ENCODE measurements at places on chromosomes 2 and 18.

GRCh38 chr2:105379741-105380186, 19.1 kb downstream of the FHL2 start:
- DNase-seq: peak; percentile 45

GRCh38 chr2:46945671-46946070, 30.1 kb upstream of the MCFD2 start:
- DNase-seq: no peak

DNA sequence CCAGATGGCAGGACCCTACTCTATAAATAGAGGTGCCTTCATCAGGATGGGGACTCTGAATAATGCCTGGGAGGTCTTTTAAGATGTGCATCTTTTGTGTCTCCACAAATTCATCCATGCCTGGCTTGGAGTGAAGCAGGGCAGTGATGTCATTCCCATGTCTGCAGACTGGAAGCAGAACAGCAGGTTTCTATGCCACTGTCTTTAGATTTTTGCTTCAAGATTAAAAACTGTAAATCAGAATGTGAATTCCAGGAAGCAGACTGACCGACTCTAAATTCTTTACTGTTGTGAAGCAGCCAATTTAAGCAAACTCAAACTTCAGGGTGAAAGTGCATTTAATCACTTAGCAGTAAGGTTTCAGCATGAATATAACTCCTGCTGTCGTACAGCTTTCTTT, 159.3 kb downstream of the SCG2 start:
- no peak for DNase-seq

DNA sequence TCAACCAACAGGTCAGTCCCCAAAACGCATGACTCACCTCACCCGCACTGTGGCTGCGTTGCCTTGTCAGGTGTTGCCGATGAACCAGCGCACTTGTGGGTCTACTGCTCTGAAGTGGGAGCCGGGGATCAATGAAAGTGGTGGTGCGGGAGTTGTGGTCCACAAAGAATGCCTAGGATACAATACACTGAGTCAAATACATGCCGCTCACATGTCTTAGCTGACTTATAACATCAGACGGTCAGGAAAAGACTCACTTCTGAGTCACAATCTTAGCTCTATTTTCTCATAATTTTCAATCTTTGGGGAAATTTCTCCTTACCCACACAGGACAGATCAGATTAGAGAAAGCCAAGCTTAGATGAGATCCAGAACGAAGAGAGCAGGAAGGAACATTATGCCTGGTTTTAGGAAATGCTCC, 107.1 kb upstream of the STK17B start:
- DNase-seq: no peak

- no peak for DNase-seq
Measured at GRCh38 chr2:84847326-84848050, 33.4 kb downstream of the TRABD2A start.

DNA sequence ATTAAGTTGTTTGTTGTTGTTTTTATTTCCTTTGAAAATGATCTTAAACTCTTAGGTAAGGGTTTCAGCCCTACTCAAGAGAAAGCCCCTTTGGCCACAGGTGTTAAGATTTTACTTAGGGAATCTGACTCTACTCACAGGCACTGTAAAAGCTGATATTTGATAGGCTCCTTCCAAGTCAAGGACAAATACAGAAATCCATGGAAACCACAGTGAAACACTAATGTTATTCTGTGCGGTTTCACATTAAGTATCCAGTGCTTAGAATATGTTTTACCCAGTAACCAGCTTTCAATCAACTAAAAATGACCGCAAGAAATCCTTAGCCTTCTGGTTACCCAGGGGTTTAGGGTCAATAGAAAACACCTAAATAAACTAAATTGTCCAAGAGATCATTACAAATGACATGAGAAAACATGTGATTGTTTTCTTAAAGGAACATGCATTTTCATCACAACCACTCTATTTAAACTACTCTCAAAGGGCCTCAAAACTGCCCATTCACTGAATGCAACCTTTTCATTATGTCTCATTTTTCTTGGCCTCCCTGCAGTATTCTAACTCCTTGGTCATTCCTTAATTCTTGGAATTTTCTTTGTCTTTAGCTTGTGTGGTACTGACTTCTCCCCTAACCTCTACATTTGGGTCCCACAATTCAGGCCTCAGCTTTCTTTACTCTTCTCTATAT, 56.0 kb downstream of the CDH2 start:
- no peak for DNase-seq

DNA sequence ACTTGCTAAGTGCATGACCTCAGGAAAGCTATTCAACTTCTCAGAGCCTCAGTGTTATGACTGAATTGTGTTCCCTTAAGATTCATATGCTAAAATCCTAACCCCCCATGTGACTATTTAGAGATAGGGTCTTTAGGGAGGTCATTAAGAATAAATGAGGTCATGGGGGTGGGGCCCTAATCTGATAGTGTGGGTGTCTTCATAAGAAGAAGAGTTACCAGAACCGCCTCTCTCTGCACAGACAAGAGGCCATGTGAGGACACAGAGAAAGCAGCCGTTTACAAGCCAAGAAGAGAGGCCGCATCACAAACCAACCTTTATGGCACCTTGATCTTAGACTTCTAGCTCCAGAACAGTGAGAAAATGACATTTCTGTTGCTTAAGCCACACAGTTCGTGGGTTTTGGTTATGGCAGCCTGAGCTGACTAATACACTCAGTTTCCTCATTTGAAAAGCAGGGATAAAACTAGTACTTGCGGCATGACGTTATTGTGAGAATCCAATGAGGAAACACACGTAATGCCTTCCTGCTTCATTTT, 9.9 kb downstream of the SH2D6 start:
- peak; percentile 75 for DNase-seq

DNA sequence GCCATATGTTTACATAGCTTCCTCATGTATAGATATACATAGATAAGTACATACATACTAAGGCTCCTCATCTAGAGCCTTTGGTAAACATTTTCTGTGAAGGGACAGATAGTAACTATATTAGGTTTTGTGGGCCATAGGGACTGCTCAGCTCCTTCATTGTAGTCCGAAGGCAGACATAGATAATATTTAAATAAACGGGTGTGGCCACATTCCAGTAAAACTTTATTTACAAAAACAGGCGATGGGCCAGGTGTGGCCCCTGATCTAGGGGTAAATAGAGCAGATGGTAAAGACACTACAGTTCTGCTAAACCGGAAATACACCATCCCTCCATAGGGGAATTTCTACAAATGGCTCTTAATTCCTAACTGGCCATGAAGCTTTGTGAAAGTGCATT, 7.3 kb downstream of the COQ10B start:
- DNase-seq: peak; percentile 48

GRCh38 chr18:51442012-51442411, 244.5 kb upstream of the MEX3C start:
- no peak for DNase-seq

- no peak for DNase-seq
Measured at GRCh38 chr2:70385966-70386595, 84.2 kb upstream of the FAM136A start.

DNA sequence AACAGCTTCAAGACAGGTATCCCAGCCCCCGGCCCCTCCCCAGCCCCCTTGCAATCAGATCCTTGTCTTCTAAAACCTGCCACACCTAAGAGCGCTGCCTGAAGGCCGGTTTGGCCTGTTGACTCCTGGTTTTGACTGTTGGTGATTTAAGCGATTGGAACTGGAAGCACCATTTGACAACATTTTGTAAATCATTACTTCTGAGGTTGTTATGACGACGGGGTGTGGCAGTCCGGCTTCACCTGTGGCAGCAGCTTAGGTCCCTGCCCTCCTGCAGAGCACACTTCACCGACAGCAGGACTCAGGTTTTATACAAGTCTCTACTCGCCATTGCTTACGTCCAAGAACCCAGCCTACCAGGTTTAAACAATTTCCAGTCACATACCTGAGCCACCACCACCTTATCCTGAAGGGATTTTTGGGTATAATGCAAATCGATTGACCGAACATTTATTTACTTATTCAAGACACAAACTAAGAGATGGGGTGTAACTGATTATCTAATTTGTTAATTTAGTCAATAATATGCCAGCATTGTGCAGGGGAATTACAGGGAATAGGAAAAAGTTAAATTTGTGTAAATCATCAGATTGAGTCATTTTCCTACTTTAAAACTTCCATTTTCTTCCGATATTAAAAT, 707 bp upstream of the DGUOK start:
- DNase-seq: no peak

GRCh38 chr2:52414561-52415295, 1352.9 kb upstream of the CHAC2 start:
- no peak for DNase-seq

DNA sequence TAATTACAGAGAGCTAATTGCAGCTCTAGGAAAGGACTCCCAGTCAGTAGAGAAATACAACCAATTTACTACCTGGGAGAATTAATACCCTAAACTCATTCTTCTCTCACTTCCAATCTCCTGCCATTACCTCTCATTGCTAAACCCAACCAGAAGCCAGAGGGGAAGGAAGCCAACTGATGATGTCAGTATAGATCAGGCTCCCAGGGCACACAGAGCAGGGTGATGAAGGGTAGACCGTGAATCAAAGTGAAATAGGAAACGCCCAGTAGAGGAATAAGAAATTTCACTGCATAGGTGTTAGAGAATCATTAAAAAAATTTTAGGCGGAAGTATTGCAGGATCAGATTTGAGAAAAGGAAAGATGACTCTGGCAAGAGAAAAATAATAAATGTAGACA, 456.8 kb upstream of the NXPH2 start:
- no peak for DNase-seq

GRCh38 chr18:310042-310441, 42.2 kb upstream of the THOC1 start:
- DNase-seq: no peak

GRCh38 chr2:230798769-230799399, 65.9 kb upstream of the ITM2C start:
- DNase-seq: peak; percentile 89

GRCh38 chr2:233248999-233249398, 2.5 kb upstream of the ATG16L1 start:
- peak; percentile 79 for DNase-seq

DNA sequence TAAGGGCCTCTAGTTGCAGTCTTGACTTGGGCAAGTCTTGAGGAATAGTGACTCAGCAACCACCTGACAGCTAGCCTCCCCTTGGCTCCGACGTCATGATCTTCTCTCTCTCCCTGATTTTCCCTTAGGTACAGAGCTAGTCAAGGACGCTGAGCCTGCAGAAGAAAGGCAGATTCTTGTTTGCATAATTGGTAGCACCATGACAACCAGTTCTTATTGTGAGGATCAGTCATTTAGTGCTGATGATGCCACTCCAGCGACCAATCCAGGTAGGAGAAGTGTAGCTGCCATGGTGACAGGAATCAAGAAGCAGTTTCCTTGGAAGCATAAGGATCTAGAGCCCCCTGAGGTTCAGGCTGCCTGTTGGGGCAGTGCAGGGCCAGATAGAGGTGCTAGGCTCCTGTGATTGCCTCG, 2.8 kb upstream of the RESP18 start:
- DNase-seq: no peak

GRCh38 chr2:170943041-170943440, 14.0 kb downstream of the GORASP2 start:
- DNase-seq: no peak

- DNase-seq: no peak
Measured at GRCh38 chr2:241126201-241126611, 23.1 kb downstream of the PASK start.

DNA sequence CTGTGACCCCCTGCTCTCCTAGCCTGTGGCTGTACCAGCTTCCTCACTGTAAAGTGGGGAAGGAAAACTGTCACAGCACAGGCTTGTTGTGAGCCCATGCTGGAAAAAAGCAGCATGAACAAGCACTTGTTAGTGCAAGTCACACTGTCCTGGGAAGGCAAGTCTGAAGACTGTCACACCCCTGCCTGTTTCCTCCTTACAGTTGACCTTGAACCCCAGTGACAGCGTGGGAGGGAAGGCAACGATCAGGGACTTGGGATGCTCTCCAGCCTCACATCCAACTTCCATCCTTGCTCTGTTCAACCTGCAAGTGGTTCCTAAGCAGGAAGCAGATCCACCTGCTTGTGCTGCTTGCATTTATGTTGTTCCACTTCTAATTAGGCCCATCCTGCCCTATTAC, 311.3 kb upstream of the KLHL29 start:
- no peak for DNase-seq

- DNase-seq: no peak
Measured at GRCh38 chr18:42588786-42589185, 526.7 kb downstream of the RIT2 start.

DNA sequence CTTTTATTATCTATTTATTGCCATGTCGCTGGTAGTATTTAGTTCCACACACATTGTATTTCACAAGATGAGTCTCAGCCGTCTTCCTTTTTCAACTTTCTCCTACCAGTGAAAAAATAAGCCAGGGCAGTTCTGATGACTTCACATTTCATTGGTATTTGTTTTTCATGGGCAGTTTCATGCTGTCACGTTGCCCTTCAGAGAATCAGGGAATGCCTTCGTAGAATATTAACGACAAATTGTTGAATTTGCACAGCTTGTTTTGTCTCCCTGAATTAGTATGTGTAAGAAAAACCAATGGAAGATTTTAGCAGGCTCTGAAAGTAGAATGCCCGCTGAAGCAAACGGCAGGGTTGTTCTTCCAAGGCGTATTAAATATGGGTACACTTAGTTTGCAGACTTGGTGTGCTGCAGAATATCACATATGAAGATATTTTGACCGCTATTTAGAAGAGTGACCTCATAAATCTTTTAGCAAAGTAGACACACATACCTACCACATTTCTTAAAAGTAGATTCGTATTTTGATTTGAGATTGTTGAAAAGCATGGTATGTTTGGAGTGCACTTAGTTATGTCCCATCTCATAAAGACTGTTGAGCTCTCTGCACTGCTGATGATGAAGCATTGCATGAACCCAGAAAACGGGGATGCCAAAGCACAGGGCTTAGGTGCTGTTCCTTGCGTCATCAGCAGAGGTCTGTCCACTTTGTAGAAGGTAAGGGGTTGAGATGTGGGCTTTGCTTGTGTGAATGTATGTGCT, 2.9 kb downstream of the NEDD4L start:
- DNase-seq: no peak

GRCh38 chr2:44087714-44088092, 81.0 kb upstream of the PPM1B start:
- DNase-seq: no peak

GRCh38 chr18:49905771-49906170, 92.4 kb upstream of the ACAA2 start:
- DNase-seq: no peak

DNA sequence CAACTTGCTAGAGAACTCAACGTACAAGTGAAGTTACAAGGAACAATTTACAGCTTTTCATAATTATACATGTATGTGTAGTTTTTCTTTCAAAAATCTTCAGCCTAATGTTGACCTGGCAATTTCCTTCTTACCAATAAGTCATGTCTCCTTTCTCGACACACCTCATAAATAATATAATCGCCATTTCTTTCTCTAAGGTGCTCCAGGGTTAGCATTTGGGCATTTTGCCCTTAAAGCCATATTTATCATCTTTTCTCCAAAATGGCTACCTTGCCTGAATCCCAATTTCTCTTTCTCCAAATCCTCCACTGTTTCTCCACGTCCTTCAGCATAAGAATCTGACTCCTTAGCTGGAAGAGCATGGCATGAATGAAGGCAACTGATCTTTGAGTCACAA, 50.3 kb upstream of the RAB27B start:
- no peak for DNase-seq

DNA sequence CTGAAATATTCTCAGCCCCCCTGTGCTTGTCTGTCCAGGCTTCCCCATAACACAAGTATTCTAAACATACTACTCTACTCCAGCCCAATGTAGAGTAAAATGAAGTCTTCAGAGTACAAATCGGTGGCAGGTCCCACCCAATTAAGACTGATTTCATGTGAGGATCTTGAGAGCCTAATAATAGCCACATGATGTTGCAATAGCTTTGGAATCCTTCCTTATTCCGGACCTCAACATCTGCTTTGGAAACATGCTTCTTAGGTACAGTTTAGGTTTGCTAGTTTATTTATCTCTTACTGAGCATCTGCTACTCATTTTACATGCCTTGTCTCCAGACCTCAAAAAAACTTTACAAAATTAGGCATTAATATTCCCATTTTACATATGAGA, 207.3 kb upstream of the RAB6C start:
- no peak for DNase-seq

Data from hematopoietic multipotent progenitor cell treated with erythropoietin and hydrocortisone succinate and interleukin-3 and kit ligand, for 6 days (in vitro differentiated cells).